Fibroblast of mammary gland (primary cell): ENCODE measurements at places on chromosomes 4 and X.

DNA sequence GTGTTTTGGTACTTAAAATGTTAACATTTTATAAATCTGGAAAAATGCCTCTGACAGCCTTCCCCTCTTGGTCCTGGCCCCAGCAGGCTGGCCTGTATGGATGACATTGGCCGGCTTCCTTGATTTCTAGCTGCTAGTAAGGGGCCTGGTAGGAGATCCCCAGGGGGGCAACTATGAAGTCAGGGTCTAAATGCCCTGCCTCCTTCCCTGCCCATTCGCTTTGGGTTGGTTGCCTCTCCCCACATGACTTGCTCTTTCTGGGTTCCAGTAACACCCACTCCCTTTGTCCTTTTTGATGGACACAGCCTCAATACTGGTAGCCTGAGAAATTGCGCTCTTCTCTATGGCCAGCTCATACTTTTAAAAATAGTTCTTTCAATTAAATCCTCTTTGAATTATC lies 78.0 kb upstream of the MAD2L1 start:
- DNase-seq = no peak

DNA sequence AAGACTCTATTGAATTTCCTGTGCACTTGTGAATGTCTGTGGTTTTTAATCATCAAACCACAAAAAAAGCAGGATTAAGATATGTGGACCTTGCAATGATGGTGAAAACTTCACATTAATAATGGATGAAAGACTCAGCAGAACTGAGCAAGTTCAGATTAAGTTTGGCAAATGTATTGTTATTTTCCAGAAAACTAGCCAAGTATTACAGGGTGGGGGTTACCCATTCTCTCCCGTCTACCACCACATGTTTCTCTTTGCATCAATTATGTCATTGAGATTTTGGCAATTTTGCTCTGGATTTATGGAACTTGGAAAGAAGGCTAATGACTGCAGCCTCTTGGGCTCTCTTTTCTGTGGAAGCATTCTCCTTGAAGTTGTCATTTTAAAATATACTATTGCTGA lies 577.1 kb downstream of the ANKRD50 start:
- DNase-seq = peak; percentile 75

- DNase-seq = no peak
Observed at GRCh38 chrX:29728639-29729038, 486.7 kb upstream of the MAGEB2 start.

DNA sequence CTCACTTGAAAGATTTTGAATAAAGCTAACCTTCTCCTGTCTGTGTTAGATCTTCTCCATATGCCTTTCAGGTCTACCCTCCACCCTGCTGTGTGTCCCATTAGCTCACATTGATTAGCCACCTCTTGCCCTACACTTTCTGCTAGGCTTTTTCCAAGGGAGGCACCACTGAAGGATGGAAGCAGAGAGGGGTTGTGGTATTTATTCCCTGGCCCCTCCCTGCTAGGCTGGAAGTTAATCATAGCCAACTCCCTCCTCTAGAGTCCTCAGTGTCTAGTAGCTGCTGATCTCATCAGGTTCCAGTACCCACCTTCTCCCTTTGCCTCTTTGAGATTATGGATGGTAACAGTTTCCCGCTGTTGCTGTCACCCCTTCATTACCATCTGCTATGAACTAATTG lies 8.9 kb upstream of the SMIM43 start:
- no peak for DNase-seq

DNA sequence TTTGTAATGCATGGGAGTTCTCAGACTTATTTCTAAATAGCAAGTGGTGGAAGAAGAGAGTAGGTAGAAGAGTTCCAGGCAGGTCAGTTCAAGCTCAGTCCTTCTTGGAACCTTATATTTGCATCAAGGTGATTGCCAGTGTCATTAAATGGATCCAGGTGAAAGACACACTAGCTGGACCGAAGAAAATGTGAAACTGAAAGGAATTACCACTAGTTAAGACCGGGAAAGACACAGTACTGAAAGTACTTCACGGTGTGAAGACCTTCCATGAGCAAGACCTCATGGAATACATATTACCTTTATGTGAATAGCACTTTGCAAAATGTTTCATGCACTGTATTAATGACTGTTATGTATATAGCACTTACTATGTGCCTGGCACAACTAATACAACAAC lies 19.1 kb downstream of the TMEM150C start:
- DNase-seq = no peak

GRCh38 chr4:41212616-41213203 lies 1.6 kb downstream of the APBB2 start:
- peak; percentile 78 for DNase-seq

GRCh38 chrX:12007881-12008280 lies 130.4 kb upstream of the FRMPD4 start:
- DNase-seq = peak; percentile 90
